ENCODE measurements at places on chromosomes 13 and 19.
A peak's percentile ranks its signal among the peaks of the same experiment; 100 is the strongest.

- DNase-seq = no peak
Observed at GRCh38 chr19:29971648-29972047, 29.6 kb downstream of the URI1 start.

DNA sequence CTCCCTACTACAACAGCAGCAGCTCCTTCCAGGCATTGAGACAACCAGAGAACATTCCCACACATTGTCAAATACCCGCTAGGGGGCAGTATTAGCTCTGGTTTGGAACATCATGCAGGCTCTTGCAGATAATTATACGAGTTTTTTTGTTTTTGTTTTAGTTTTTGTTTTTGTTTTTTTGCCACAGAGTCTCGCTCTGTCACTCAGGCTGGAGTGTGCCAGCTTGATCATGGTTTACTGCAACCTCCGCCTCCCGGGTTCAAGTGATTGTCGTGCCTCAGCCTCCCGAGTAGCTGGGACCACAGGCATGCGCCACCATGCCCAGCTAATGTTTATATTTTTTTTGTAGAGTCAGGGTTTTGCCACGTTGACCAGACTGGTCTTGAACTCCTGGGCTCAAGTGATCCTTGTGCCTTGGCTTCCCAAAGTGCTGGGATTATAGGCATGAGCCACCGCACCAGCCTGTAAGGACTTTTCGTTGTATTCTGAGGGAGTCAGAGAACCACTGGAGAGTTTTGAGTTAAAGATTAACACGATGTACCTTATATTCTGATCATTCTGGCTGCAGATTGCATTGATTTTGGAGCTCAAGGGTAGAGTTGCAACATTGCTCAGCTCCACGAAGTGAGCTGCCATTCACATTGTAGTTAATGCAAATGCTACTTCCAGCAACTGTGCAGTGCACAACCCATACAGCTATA lies 41.7 kb upstream of the CEACAM20 start:
- DNase-seq = peak; percentile 19

DNA sequence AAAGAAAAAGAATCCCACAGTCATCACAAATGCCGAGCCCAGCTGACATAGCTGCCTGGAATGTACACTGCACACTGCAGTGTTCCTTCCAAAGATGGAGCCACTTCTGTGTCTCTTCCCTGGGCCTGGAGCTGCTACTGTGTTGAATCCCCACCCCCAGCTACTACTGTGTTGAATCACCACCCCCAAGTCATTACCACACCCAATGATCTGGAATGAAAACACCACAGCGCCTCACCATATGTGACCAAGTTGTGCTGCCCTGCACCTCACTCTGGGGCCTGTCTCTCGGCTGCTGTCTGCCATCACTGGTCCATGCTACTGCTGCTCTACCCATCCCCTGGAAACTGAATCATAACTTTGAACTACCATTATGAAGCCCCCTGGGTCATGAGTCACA lies 861.2 kb downstream of the UQCRFS1 start:
- no peak for DNase-seq

- no peak for DNase-seq
Observed at GRCh38 chr19:45960595-45961235, 12.9 kb downstream of the NOVA2 start.

GRCh38 chr13:106369091-106369490 lies 166.4 kb downstream of the EFNB2 start:
- DNase-seq = no peak

- DNase-seq = no peak
Observed at GRCh38 chr13:106047859-106048258, 487.6 kb downstream of the EFNB2 start.

- DNase-seq = no peak
Observed at GRCh38 chr19:2625434-2625833, 77.1 kb downstream of the GNG7 start.

DNA sequence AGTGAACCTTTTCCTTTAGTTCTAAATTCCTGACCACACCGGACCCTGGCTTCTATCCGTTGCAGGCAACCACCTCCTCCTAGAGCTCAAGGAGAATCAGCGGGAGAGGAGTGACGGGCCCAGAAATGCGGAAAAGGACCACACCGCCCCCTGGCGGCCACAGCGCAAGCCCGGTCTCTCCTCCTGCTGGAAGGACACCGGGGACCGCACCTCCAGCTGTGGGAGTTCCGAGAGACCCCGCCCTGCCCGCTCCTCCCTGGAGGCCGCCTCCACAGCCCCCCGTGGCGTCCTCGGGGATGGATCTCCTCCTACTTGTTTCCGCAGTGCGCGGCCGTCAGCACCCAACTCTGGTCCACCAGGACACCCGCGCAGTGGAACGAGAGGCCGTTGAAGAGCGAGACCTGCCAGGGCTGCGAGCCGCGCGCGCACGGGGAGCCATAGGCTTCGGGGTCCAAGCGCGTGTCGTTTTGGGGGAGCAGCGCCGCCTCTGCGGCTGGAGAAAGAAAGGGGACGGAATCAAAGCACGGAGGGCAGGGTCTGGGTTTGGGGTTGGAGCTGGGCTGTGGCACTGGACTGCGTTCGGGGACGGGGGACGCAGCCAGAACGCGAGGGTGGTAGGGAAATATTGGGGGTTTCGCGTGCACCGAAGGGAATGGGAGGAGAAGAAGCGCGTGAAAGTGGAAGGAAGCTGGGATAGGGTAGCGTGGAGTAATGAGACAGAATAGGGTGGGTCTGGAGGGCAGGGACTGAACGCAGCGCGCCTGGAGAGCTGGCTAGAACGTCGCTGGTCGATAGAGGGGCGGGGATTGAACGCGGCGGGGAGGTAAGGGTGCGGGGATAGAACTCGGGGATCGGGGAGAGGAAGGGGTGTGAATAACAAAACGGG lies 2.5 kb downstream of the KLK10 start:
- peak; percentile 26 for DNase-seq

GRCh38 chr19:47723581-47723940 lies 10.3 kb downstream of the EHD2 start:
- no peak for DNase-seq

DNA sequence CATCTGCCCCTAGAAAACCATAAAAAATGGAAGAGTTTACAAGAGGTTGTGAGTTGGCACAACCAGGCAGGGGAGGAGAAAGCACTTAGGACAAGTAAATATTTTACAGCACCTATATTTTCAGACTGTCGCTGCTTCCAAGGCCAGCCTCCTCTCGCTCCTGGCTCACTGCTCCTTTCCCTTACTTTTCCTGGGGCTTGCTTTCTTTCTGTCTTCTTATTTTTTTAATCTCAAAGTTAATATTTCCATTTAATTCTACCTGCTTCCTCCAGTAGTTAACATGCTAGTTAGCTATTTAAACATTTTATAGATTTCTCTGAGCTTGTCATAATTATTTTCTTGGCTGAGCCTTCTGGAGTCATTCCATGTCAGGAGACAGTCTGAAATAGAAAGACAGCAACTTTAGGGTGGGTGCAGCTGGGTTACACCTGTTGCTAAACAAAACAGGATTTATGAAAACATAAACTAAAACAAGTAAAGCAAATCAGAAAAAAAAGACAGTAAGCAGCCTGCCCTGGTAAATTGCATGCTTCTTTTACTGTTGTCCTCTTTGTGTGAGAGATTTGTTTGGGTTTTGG lies 330.1 kb downstream of the DLEU7 start:
- DNase-seq = no peak

DNA sequence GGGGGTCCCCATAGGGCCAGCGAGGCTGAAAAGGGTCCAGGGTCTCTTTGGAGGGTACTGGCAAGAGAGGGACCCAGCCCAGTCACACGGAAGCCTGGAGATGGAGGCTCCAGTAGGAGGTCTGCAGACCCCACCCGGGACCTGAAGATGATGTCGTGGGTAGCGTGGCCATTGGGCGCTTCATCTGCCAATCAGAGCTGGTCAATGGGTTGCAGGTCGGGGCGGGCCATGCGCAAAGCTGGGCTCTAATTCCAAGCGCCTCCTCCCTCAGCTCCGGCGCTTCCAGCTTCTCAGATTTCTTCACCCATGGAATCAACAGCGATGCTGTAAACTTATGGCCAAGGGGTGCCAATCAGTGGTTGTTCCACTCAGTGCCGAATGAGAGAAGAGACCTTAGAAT lies 10.9 kb downstream of the SIGLEC12 start:
- DNase-seq = no peak

GRCh38 chr13:93889430-93889951 lies 590.0 kb downstream of the DCT start:
- no peak for DNase-seq

GRCh38 chr19:7917267-7918061 lies 2.7 kb upstream of the SNAPC2 start:
- peak; percentile 47 for DNase-seq

DNA sequence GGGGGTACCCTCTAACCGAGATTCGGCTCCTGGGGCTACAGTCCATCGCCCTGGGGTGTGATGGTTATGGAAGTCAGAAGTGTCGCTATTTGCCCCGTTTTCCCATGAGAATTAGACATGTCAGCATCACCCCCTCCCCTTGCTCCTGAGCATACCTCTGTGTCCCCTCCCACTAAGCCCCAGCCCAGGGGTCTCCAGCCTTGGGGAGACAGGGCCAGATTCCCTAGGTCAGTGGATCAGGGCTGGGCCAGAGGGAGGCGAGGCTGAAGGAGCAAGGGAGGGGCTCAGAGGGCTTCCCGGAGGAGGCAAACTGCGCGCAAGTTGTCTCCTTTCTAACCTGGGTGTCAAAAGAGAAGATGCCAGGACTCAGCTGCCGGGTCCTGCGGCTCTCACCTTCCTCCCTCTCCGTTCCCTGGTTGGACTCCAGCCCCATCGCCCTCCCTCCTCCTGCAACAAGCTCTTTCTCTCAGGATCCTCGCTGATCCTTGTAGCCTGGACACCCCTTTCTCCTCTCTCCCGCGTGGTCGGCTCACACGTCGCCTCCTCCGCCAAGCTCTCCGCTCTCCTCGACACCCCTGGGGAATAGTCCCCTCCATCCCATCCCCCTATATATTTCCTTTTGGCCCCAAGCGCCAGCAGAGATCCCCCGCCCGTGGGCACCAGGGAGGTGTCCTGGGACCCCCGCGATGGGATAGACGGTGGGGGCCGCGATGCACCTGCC lies 459 bp upstream of the TMEM59L start:
- no peak for DNase-seq

DNA sequence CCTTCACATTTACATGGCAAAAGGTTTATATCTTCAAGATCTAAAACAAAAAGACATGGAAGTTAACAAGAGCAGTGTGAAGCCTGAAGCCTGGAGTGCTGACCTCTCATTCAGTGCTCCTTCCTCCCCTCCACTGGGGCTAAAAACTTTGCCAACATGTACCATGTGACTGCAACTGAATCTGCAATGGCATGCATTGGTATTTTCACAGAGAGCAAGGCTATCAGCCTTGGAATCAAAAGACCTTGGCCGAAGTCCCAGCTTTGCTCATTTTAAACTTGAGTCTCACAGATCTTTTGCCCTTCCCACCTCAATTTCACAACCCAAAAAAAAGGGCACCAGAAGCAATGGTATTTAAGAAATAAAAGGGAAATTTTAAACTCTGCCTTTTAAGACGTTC lies 325.1 kb downstream of the DCT start:
- no peak for DNase-seq

DNA sequence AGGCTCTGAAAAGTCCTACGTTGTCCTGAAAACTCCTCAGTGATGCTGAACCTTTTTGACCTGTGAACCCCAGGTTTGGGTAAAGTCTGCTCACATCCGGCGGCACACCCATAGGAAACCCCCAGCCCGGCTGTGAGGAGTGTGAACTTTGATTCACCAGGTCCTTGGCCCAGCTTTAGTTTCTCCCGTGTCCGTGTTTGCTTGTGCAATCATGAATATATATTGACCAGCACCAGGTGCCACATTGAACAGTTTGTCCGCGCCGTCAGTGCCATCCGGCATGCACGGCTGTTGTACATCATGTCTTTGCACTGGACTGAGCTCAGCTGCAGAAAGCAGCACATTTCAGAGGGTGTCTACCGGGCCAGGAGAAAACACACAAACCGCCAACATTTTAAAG lies 45.3 kb downstream of the NFIC start:
- no peak for DNase-seq

DNA sequence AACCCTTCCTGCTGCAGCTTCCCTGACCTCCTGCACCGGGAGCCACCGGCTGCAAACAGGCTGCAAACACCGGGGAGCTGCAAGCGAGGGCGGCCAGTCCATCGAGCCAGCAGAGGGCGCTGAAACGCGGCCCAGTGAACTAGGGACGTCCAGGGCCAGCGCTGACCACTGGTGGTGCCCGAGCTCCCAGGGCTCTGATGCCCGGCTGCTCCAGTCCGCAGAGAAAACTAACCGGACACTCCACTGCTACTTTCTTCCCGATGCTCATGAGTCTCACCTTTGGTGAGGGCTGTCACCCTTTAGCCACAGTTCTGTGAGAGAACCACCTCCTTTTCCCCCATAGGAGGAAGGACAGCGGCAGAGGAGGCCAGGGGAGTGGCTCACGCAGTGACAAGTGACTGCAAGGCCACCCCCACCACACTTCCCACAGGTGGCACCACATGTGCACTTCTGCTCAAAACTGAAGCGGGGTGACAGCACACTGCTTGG lies 82.8 kb upstream of the MTIF3 start:
- peak; percentile 8 for DNase-seq

GRCh38 chr19:3467437-3468198 lies 12.7 kb downstream of the SMIM24 start:
- DNase-seq = no peak

All from stimulated activated CD4-positive, alpha-beta T cell treated with anti-CD3 and anti-CD28 coated beads, Interleukin-2, amount 100 ng/mL, for 4 hours (primary cell).